ENCODE measurements at places on chromosomes 12 and 14.
A peak's percentile ranks its signal among the peaks of the same experiment; 100 is the strongest.

DNA sequence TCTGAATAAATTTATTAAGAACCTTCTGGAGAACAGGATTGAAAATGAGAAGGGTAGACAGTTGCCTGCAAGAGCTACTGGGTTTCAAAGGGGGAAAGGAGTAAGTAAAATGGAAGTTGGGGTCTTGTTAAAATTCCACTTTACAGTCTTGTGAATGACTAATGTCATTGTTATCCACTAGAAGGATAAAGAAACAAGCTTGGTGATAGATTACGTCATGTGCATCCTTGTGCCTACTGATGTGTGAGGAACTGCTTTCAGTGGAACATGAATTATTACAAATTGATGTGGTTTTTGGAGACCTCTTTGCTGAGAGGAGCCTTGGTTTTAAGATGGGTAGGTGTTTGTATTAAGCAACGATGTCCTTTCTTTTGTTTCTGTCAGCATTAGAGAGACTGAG lies 272.5 kb upstream of the PRICKLE1 start:
- DNase-seq, result no peak

DNA sequence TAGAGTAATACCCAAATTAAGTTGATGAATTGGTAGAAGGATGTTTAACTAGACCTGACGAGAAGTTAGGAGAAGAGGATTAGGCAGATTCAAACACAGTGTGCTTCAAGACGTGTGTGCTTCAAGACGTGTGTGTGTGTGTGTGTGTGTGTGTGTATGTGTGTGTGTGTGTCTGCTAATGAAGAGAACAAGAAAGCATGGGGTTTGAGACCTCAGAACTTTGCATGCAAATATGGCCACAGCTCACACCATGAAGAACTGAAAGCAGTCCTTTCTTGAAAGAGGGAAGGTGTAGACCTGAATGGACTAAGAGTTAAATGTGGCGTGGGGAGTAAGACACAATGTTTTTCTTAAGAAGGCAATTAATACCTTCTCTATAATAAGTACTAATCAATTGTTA lies 32.5 kb upstream of the SSPN start:
- no peak for DNase-seq

GRCh38 chr12:27667540-27667939 lies 28.7 kb upstream of the REP15 start:
- no peak for DNase-seq

DNA sequence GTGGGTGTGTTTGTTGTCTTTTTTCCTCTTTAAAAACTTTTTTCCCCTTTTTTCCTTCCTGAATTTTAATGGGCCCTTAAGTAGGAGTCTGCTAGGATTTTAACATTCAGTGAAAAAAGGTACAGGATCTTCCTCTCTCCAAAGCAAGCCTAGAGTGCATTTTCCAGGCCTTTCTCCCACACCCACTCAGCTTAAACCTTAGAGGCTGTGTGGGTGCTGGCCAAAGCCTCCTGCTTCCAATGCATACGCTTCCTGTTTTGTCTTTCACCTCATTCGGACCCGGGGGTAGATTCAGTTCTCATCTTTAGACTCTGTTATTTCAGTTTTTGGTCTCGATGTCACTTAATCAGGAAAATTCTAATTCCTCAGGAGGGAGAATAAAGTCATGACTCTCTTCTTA lies 51.2 kb downstream of the TMEM30B start:
- no peak for DNase-seq

GRCh38 chr12:91384806-91385205 lies 202.2 kb upstream of the DCN start:
- DNase-seq, result no peak

GRCh38 chr12:96233939-96234461 lies 39.8 kb downstream of the ELK3 start:
- DNase-seq, result no peak

- DNase-seq, result no peak
These were observed 33.7 kb upstream of the KTN1 start for GRCh38 chr14:55546212-55546874.

- no peak for DNase-seq
These were observed 12.8 kb upstream of the GOLGA5 start for GRCh38 chr14:92781350-92781749.

DNA sequence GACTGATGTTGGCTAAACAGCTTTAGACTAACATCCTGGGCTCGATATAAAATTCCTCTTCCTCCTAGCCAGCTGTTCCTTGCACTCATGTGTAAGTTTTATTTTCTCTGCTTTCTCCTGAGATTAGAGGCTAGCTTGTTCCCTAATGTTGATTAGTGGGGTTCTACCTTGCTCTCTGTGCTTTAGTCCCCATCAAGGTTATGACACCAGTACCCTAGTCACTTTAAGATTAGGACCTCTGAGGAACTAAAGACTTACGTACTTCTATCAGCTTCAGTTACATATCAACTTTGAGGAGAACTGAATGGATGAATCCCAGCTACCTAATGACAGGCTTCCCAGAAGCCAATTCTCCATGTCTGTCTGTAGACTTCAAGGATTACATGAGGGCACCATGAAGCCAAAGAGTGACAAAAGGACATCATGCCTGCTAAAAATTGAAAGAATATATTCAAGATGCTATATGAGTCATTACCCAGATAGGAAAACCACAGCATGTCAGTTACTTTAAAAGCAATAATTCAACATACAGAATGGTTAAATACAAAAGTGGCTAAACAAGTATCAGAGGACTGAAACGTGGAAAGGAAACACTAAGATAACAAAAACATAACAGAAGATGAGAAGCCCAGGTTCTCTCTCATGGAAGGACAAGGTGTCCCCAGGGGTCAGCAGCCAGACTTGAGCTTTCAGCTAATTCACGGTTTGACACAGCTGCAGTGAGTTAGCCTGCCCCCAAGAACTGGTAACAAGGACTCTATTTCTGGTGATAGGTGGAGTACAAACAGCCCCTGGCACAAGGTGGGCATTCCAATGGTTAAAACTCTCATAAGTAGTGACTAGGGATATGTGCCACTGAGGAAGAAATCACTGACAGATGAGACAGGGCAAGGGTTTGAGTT lies 20.4 kb downstream of the ADAM20 start:
- no peak for DNase-seq

DNA sequence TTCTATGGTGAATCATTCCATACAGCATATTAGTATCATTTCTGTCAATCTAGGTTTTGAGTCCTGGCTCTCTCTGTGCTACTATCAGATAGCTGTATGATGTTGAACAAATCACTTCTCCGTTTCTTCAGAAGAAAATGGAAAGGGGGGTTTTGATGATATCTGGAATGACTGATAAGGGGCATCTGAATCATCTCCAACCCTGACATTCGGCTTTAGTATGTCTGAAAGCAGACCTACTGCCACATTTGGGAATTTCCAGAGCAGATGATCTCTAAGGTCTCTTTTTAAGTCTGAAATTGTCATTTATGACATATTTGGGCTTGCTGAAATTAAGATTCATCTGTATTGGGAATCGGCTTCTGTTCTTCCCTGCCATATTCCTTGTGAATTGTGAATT lies 10.1 kb downstream of the MLF2 start:
- DNase-seq, result no peak

GRCh38 chr14:83163016-83163415 lies 1629.4 kb upstream of the SEL1L start:
- DNase-seq, result no peak

- DNase-seq, result no peak
These were observed 82.1 kb upstream of the FUT8 start for GRCh38 chr14:65330416-65330815.

GRCh38 chr14:68626386-68626785 lies 166.5 kb downstream of the ZFP36L1 start:
- no peak for DNase-seq

- DNase-seq, result no peak
These were observed 502 bp downstream of the ITGA5 start for GRCh38 chr12:54418441-54419087.

DNA sequence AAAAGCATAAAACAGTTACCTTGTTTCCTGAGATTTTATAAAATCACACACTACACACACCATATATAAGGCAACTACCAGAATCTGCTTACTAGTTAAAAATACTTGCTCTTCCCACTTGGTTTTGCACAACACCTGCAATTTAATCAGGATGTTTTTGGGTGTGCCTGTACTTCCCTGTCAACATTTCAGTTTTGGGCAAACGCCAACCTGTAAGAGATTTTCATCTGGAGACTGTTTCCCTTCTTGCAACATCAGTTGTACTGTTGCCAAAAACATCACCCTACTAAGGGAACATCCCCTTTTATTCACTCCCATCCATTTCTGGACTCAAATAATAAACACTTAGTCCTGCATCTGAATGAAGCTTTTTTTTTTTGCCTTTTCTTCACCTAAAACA lies 172.3 kb downstream of the DUSP6 start:
- DNase-seq, result no peak

DNA sequence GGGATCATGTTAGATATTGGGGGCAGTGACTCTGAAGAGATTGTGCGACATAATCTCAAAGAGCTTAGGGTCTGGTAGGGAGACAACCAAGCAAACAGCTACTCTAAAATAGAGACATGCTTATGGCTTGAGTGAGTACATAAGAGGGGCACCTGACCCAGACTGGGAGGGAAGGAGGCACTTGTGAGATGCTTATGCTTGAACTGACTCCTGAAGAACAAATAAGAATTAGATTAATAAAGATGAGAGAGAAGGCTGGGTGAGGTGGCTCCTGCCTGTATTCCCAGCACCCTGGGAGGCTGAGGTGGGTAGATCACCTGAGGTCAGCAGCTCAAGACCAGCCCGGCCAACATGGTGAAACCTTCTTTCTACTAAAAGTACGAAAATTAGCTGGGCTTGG lies 19.1 kb downstream of the TMTC2 start:
- DNase-seq, result no peak

GRCh38 chr12:6458281-6459003 lies 6.6 kb downstream of the TAPBPL start:
- DNase-seq, result no peak

GRCh38 chr12:103494734-103495468 lies 867 bp downstream of the C12orf42 start:
- no peak for DNase-seq

DNA sequence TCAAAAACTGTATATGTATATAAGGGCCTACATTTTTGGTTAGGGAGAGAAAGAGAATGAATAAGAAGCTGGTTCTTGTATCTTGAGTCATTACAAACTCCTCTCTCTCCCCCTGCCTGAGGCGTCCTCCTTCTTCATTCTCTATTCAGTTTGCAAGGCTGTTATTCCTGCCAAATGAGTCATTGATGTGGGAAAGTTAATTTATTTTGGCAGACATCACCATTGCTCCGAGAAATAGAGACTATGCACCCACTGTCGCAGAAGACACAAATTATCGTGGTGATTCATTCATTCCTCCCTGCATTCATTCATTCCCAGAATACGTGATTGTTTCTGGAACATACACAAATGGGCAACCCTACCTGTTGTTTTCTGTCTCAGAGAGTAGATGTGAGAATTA lies 112.5 kb upstream of the MED13L start:
- no peak for DNase-seq

GRCh38 chr14:24339284-24340151 lies at the start of gene RIPK3:
Gene RIPK3 (minus strand): TSS chr14:24339991. CDS start chr14:24339826, 165 bp downstream.
- peak; percentile 53 for DNase-seq

GRCh38 chr12:55633151-55633550 lies 3.5 kb upstream of the OR10P1 start:
- no peak for DNase-seq

GRCh38 chr12:41709012-41709411 lies 435.7 kb downstream of the GXYLT1 start:
- no peak for DNase-seq

GRCh38 chr14:101591121-101591520 lies 29.8 kb downstream of the DIO3 start:
- DNase-seq, result no peak

GRCh38 chr12:8697120-8697475 lies 693 bp upstream of the RIMKLB start:
- no peak for DNase-seq

- DNase-seq, result no peak
These were observed 83.5 kb downstream of the BRMS1L start for GRCh38 chr14:35909665-35910064.

DNA sequence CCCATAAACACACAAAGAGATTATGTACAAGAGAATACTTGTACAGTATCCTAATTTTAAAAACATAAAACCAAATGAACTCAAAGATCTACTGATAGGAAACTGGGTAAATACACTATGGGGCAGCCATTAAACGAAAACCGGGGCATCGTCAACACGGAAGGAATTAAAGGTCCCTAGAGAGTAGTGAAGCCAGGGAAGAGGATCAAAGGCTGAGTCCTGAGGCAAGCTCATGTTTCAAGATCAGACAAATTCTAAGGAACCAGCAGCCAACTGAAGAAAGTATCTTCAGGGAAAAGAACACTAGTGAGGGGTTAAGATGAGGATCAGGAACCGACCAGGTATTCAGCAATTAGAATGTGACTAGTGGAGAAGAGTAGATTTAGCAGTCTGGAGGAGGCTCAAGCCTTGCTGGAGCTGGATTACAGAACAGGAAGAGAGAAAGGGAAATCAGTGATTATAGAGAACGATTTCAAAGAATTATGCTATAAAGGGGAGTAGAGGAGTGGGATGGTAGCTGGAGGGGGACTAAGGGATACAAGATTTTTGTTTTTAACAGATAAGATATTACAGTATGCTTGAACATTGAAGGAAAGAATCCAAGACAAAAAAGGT lies 23.7 kb downstream of the SEL1L start:
- DNase-seq, result no peak

GRCh38 chr14:104138718-104139459 lies 502 bp downstream of the KIF26A start:
- no peak for DNase-seq

GRCh38 chr14:77856941-77857340 lies 57.0 kb downstream of the ADCK1 start:
- no peak for DNase-seq

DNA sequence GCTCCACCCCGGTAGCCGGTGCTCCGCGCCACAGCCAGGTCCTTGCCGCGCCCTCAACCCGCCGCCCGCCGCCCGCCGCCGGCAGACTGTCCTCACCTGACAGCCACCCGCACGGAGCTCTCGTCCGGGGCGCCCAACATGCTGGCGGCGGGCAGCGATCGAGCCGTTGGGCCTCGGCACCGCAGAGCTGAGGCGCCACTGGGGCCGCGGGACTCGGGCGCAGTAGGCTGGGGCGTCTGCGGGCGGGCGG lies 164 bp downstream of the KIF21A start:
- no peak for DNase-seq

Measured in stimulated activated CD8-positive, alpha-beta memory T cell treated with anti-CD3 and anti-CD28 coated beads, Interleukin-15, amount 100 ng/mL, for 48 hours (primary cell).